Naive thymus-derived CD4-positive, alpha-beta T cell (primary cell): ENCODE measurements at places on chromosomes 7 and 10.

DNA sequence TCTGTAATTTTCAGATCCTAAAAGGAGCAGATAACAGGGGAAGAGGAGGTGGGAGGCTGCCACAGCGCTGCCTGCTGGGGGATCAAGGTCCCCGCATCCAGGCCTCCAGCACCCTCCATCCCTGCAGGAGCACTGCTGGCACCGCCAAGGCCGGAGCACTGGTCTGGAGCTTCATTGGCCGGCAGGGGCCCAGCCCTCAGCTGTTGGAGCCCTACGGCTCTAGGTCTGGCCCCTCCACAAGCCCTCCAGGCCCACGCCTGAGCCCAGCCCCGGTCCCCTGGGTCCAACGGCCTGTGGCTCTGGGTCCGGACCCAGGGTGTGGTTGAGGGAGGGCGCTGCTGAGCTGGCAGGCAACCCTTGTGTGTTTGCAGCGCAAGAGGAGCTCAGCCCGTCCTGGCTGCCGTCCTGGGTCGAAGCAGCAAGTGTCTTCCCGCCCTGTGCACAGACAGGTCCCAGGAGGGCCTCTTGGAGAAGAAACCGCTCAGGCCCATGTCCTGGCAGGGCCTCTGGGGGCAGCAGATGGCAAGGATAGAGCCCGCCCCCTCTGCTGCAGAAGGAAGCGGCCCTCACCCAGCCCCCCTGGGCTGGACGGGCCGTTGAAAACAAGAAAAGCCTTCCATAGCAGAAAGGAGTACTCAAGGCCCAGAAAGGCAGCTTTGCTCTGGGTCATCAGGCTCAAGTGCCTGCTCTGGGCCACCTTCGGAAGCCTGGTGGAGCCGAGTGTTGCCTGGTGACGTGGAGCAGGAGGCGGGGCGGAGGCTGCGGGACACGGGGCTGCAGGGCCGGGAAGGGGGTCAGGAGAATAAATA, 54.3 kb upstream of the TNRC18 start:
- no peak for DNase-seq

- DNase-seq: no peak
These were observed 647.5 kb downstream of the TYW1 start for GRCh38 chr7:67644151-67644550.

DNA sequence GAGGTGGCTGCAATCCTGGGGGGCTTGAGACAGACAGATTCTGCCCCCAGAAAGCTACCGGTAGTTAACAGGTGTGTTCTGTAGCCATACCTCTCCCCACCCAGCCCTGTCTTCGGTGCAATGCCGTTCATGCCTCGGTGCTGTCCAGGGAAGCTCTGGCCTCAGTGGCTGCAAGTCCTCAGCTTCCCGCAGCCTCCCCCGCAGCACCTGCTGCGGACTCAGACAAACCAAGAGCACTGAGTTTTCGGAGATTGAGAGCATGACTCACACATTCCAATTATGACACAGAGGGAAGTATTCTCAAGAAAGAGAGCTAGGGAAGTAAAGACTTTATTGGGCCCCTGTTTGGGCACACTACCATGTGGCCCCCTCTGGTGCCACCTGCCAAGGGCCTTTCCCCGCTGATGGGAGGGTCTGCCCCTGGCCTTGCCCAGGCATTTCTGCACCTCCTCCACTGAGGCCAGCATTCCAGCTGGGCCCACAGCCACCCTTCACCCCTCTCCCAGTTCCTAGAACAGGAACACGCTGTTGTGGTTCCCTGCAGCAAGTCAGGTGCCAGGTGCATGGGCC, 30.2 kb upstream of the EZH2 start:
- DNase-seq: no peak

DNA sequence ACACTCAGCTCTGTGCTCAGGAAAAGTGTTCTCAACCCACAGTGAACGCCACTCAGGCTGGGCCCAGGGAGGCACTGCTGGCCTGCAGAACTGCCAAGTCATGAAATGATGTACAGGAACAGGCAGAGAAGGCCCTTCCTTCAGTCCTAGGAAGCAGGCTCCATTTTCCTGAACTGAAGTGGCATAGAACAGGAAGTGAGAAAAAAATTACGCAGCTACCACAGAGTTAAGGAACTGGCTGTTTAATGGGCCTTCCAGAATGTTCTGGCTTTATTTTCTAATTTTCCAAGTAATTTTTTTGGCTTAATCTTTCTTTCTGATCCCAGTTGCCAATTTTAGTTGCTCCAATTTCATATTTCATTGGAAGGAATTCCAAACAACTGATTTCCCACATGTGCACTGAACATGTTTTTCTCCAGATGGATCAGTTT, 39.3 kb downstream of the LRRC18 start:
- DNase-seq: no peak

DNA sequence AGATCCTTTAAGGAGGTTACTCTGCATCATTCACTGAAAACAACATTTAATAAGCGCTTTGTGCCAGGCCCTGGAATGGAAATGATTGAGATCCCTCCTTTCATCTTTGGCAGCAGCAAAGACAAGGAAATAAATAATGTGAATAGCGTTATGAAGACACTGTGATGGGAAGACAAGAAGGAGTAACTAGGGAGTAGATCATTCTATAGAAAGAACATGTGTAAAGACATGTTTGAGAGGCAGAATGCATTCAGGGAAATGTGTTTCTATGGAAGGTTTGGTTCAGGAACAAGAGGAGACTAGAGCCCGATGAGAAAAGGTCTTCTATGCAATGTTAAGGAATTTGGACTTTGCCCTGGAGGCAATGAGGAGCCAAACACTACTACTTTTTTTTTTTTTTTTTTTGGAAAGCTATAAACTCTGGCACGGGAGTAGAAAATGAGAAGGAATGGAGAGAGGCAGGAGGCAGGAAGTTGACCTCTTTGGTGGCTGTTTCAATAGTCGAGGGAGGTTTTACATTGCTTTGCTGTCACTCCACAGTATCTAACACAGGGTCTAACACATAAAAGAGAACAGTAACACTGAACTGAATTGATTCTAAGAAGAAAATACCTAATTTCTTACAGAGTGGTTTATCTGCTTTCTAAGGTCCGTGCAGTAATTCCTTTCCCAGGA, 44.9 kb downstream of the SMURF1 start:
- no peak for DNase-seq

DNA sequence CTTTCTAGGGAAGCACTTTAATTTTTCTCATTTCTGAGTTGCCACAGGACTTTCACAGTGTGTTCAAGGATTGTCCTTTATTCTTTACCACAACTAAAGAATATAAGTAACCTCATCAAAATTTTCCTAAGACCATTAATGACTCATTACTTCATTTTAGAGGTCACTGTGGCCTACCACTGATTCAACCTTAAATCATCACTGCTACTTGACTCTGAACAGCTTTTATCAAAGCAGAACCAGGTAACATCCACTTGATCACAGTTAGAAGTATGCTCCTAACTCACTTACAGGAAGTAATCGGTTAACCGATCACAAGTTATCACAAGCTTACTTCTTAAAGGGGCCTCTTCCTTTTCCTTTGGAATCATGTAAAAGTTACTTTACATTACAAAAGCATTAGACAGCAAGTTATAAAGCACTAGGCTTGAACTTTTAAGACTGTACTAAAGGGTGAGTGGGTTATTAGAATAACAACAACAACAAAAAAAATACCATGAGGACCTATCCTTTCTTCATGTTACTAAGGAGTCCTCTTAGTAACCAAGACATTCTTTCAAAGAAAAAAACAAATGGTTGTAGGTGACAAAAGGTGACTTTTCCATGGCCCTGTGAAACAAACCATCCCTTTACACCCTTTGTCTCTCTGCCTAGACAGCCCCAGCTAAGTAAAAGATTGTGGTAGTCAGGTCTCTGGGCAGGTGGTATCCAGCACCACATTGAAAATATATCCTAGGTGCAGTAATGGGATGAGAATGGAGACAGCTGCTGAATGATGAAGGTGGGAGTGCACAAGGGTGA, 40.0 kb upstream of the PDK4 start:
- DNase-seq: no peak

- no peak for DNase-seq
These were observed 754.1 kb downstream of the IPMK start for GRCh38 chr10:57513637-57514036.

- DNase-seq: no peak
These were observed 17.2 kb downstream of the SH2B2 start for GRCh38 chr7:102303669-102304422.

GRCh38 chr7:82668676-82669075, 225.1 kb upstream of the CACNA2D1 start:
- DNase-seq: no peak

DNA sequence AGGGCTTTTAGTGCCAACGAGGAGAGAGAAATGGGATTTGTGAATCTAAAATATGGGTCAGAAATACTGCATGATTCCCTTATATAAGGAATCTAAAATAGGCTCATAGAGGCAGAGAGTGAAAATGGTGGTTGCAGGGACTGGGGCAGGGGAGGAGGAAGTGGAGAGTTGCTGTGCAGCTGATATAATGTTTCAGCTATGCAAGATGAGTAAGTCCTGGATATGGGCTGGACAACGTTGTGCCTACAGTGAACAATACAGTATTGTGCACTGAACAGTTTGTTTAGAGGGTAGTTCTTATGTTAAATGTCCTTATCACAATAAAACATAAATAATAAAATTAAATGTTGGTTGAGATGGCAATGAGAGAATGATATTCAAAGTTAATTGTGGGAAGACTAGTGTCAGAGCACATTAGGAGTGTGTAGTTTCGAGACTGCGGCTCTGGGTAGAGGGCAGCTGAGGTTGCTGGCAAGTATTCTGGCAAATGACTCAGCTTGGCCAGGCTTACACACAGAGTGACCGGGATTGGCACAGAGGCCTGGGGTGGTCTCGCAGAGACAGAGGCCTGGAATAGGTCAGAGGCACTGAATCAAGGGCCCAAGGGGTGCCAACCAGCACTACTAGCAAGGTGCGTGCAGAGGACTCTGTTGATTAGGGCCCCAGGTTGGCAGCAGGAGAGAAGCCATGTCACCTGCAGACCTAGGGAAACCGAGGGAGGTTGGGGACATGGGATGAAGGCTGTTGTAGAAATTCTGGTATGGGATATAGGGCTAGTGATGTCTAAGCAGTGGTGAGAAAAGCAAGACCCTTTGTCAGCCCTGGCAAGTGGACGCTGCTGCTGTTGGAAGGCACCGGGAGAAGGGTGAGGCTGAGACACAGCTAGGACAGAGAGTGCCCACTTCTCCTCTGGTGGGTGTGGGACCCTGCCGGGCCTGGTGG, 2.8 kb upstream of the DEPP1 start:
- no peak for DNase-seq

- DNase-seq: no peak
These were observed 73.5 kb downstream of the ZRANB1 start for GRCh38 chr10:125015356-125015944.

DNA sequence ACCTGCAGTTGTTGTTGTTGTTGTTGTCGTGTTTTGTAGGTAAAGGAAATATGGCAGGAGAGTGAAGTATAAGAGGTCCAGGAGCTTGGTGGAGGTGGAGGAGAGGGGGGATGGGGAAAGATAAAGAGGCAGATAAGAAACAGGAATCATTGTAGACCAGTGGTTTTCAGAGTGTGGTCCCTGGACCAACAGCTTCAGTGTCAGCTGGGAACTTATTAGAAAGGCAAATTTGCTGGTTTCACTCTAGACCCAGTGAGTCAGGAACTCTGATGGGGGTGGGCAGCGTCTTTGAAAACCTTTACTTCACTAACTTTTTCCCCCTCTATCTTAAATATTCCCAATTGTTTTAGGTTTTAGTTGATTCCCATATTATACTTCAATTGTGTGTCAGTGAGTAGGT, 241.5 kb downstream of the AUTS2 start:
- DNase-seq: no peak

DNA sequence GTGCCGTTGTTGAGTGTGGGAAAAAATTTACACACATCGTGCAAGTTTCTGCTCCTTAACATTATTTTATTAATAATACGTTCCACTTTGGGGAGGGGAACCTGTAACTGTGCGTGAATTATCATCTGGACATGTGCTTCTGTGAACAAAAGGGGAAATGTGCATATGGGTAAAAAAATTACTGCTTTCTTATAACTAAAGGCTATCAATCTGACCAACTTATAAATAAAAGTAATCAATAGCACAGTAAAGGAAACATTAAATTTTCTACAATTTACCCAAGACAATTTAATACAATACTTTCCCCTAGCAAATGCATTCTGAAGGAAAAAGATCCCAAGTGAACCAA, 4.5 kb downstream of the TWIST1 start:
- no peak for DNase-seq

GRCh38 chr7:104149822-104150221, 58.0 kb downstream of the ORC5 start:
- DNase-seq: no peak

- no peak for DNase-seq
These were observed 414.6 kb upstream of the FOXK1 start for GRCh38 chr7:4267341-4268039.

GRCh38 chr7:767580-767940, 40.5 kb upstream of the PRKAR1B start:
- DNase-seq: no peak

- peak; percentile 27 for DNase-seq
These were observed 168.8 kb downstream of the TMEM26 start for GRCh38 chr10:61284222-61284890.

GRCh38 chr7:139538881-139539635, 15.6 kb downstream of the CLEC2L start:
- no peak for DNase-seq

GRCh38 chr10:59585046-59585700, 124.5 kb downstream of the SLC16A9 start:
- DNase-seq: no peak

- no peak for DNase-seq
These were observed 105.6 kb downstream of the MAPK8 start for GRCh38 chr10:48412081-48412480.

DNA sequence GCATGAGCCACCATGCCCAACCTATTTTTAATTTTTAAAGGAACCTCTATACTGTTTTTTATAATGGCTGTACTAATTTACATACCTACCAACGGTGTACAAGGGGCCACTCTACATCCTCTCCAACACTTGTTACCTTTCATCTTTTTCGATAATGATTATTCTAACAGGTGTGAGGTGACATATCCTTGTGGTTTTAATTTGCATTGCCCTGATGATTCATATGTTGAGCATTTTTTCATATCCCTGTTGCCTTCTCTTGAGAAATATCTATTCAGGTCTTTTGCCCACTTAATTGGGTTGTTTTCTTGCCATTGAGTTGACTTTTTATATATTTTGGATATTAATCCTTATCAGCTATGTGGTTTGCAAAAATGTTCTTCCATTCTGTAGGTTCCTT, 167.0 kb downstream of the CTTNBP2 start:
- no peak for DNase-seq

DNA sequence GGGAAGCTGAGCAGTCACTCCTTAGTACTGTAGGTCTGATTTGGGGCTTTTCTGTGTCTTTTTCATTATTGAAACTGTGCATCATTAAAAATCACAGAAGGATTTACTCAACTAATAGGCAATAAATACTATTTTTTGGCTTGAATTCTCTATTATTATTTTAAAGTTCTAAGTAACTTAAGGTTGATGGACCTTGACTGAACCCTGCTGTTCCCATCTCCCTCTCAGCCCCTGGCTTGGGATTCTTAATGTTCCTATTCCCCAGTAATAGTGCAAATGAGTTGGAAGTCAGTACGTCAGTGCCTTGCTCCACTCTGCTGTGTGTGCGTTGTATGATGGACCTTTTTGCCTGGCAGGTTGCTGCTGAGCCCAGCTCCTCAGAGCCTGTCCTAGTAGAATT, 166.3 kb downstream of the SND1 start:
- DNase-seq: no peak
